NCI-H2029 (cell line): ENCODE measurements at places on chromosomes 7 and 10.

- DNase-seq = no peak
Observed at GRCh38 chr7:92621561-92622023, 31.4 kb upstream of the FAM133B start.

- no peak for DNase-seq
Observed at GRCh38 chr7:47664650-47665195, 82.8 kb upstream of the TNS3 start.

- DNase-seq = no peak
Observed at GRCh38 chr7:14690075-14690474, 212.5 kb downstream of the DGKB start.

DNA sequence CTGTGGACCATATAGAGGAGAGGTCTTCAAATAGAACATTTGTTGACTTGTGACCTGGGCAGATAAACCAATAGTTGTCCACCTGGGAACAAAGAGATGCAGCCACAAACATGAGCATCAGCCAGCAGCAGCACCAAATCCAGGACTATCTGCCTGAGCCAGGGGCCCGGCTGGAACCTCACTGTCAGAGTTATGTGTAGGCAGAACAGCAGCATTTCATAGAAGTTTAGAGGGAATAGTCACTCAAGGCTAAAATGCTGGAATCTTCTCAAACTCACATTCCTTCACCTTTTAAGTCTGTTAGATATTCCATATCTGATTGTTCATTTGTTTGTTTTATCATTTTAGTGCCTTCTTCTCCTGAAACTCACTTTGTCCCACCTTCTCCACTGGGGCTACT lies 72.2 kb upstream of the IL6 start:
- no peak for DNase-seq

GRCh38 chr10:28478646-28479045 lies 54.3 kb upstream of the WAC start:
- DNase-seq = no peak

GRCh38 chr7:157018997-157019608 lies 8.6 kb upstream of the MNX1 start:
- DNase-seq = no peak

DNA sequence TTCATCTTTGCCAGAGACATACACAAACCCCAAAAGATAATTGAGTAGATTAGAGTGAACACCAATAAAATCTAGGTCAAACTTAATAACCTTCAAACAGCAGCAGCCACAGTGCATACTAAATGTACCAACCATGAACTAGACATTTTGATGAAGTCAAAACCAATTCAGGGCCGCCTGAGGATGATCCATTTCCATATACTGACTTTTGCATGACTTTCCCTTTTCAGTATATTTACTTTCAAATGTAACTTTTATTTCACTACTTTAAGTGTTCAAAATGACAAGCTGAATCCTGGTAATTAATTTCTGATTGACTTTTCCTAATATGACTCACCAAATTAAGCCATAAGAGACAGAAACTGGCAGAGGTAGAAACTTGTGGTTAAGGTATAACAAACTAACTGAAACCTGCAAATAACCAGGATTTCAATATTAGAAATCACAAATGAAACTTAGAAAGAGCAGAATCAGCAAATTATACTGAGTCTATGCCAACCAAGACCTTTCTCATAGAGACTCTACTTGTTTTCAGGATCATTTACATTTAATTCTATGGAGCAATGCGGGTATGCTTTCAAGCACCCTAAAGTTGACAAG lies 171.9 kb upstream of the LRRN3 start:
- DNase-seq = no peak

DNA sequence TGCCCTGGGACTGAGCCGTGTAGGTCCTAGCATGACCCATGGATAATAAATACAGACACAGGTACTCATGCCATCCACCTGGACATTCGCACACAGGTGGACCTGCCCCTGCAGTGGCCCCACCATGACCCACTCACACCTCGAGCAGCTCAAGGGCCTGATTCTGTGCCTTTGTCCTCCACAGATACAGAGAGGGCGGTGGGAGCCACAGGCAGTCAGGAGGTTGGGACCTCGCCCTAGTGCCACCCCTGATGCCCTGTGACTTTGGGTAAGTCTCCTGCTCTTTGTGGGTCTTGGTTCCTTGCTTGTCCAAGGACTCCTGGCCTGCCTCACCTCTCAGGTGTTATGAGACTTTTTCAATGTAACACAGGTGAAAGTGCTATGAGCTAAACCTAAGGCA lies 42.9 kb downstream of the C10orf120 start:
- DNase-seq = no peak

DNA sequence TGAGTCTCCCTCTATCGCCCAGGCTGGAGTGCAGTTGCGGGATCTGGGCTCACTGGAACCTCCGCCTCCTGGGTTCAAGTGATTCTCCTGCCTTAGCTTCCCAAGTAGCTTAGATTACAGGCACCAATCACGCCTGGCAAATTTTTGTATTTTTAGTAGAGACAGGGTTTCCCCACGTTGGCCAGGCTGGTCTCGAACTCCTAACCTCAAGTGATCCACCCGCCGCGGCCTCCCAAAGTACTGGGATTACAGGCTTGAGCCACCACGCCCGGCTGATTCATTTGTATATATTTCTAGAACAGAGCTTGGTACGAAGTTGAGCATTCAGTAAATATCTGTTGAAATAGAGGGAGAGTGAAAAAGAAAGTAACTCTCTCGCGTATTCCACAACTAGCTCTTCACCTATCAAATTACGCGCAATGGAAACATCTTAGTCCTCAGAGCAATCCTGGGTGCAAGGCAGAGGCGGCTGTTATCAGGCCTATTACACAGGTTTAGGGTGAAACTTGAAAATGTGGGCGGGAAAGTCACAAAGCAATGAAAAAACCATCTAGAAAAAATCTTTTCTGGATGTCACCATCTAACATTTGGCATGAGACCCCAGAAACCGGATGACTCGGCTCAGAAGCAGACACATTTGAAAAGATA lies 707 bp upstream of the GHITM start:
- DNase-seq = peak; percentile 39

- no peak for DNase-seq
Observed at GRCh38 chr7:129865925-129866201, 86.9 kb downstream of the UBE2H start.

DNA sequence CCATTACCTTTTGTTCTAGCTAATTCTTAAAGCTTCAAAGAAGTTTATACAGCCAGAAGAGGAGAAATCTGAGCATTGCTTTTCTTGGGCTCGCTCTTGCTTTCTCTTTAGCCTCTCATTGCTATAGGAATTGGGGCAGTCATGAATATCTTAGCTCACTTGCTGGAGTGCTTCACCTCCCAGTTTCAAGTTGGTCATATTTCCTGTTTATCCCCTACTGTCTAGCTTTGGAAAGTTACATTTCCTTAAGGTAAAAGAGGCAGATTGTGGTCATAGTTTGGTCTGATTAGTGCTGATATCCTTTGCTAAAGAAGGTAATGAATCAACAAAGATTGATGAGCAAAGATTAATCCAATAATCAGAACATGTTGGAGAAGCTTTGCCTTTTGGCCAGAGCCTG lies 77.7 kb upstream of the GLI3 start:
- DNase-seq = no peak

DNA sequence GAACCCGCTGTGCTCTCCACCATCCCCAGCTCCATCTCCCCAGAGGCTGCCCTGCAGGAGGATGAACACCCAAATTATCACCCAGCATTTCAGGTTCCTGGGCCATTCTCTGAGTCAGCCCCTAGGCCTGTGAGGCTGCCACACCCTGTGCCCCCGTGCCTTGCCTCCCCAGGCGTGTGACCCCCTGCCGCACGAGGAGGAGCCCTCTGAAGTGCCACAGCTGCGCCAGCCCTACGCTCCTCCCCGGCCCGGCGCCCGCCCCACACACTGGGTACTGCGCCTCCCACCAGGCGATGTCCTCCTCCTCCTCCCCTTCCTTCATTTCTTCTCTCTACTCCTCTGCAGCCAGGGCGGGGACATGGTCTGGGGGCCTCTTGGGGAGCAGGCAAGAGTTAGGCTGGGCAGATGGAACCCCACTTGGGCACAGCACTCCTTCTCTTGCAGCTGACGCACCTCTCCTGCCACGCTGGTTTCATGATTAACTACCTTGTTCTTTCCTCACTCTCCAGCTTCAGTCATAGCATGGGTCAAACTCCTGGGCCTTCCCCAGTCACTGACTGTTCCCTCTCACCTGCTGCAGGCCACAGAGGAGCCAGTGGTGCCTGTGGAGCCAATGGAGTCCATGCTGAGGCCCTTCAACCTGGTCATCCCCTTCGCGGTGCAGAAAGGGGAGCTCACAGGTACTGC lies 12.7 kb upstream of the ATP6V1F start:
- no peak for DNase-seq

- no peak for DNase-seq
Observed at GRCh38 chr10:132833421-132834111, 47.6 kb upstream of the NKX6-2 start.

GRCh38 chr7:133820584-133820983 lies 306.6 kb upstream of the LRGUK start:
- DNase-seq = no peak

DNA sequence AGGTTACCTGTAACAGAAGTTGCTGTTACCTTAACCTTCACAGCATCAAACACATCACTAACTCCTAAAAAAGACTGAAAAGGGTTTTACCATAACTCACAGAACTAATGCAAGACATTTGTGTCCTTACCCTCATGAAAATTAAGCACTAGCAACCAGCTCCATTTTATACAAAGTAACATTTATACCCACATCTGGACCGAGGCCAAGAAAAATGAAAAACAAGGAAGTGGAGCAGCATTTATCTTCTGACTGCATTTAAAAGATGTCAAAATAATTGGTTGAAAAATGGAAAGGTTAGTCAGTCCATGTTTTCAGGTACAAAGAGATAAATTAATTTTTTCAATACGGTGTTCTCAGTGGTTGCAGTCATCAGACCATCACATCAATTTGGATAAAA lies 3.1 kb upstream of the RBP4 start:
- DNase-seq = no peak

- no peak for DNase-seq
Observed at GRCh38 chr10:23047201-23048050, 48.0 kb upstream of the MSRB2 start.

GRCh38 chr10:101571271-101571925 lies 16.7 kb downstream of the POLL start:
- DNase-seq = no peak

- DNase-seq = no peak
Observed at GRCh38 chr10:62502995-62503613, 128.9 kb downstream of the ZNF365 start.

GRCh38 chr7:115217373-115217772 lies 295.5 kb downstream of the MDFIC start:
- no peak for DNase-seq

GRCh38 chr7:94088560-94088959 lies 84.4 kb upstream of the BET1 start:
- no peak for DNase-seq

- no peak for DNase-seq
Observed at GRCh38 chr7:15577600-15577999, 15.8 kb upstream of the AGMO start.

- no peak for DNase-seq
Observed at GRCh38 chr10:114516356-114516755, 112.1 kb upstream of the AFAP1L2 start.

DNA sequence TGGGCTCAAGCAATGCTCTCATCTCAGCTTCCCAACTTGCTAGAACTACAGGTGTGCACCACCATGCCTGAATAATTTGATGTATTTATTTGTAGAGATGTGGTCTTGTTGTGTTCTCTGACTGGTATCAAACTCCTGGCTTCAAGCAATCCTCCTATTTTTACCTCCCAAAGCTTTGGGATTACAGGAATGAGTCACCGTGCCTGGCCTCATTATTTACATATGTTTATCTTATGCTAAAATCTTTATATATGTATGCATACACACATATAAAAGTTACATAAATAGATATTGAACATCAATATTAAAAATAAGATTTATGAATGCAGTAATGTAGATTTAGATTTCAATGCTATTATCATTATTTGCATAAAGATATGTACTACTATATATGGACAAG lies 1634.5 kb upstream of the LRRTM3 start:
- no peak for DNase-seq

DNA sequence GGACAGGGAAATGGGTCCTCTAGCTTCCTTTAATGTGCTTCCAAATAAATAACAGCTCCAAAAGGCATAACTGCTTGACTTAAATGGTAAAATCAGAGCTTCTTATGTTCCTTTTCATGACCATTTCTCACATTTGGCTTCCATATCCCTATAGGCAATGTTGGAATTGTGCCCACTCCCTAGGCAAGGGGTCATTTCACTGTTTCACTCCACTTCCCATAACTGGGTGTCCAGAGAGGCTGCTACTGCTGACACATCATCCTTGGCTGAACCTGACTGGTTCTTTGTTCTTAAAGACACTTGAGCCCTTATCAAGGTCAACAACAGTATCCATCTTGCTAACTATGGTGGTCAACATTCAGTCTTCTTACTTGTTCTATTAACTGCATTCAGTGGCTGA lies 37.1 kb downstream of the PRTFDC1 start:
- no peak for DNase-seq

DNA sequence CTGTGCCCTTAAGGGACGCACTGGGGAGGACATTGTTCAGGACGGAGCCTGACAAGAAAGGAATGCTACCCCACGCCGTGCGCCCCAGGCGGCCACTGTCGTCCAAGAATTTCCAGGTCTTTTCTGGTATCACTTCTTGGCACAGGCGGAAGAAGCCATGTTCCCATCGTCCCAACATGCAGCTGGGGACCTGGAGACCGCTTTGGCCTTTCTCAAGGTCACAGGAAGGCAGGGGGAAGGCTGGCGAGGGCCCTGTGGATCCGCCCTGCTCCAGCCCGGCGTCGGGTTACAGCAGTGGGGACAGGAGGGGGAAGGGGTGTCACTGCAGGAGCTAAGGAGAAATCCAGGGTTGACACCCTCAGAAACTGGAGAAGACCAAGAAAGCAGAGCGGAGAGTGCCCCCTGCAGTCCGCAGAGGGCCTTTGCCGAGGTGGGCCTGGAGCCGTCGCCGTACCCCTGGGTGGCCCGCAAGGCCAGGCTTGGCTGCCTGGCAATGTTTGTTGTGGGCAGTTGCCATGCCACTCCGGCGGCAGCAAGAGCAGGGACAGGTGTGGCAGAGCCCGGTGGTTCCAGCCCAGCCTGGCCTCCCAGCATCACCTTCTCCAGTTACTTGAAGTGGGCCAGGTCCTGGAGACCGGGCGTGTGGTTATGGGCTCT lies 104.1 kb downstream of the LHPP start:
- DNase-seq = peak; percentile 85

- DNase-seq = peak; percentile 7
Observed at GRCh38 chr7:140698477-140698876, 2.0 kb downstream of the NDUFB2 start.

- no peak for DNase-seq
Observed at GRCh38 chr10:59611048-59611447, 98.6 kb downstream of the SLC16A9 start.

GRCh38 chr10:114380060-114380459 lies 24.2 kb downstream of the AFAP1L2 start:
- no peak for DNase-seq

GRCh38 chr10:61323726-61324125 lies 129.5 kb downstream of the TMEM26 start:
- no peak for DNase-seq
